ENCODE measurements at places on chromosomes 11 and 22. TPM values are rescaled to one million over a fixed set of nuclear protein-coding genes. Genes with fewer than 3 reads are reported as not detected.

Gene TRPM5
- not detected for total RNA-seq

Gene MYOD1
- total RNA-seq, result not detected

Gene TUBA8
- 0.68 TPM for total RNA-seq

Gene DEUP1
- total RNA-seq, result not detected

Gene OSM
- total RNA-seq, result 0.28 TPM

Gene PTPRJ
- total RNA-seq, result 2.0 TPM

Gene IFITM10
- 0.96 TPM for total RNA-seq

Gene OR8B12
- total RNA-seq, result not detected

Gene MPZL2
- total RNA-seq, result 457 TPM

Gene CUL5
- 23.4 TPM for total RNA-seq

Gene TIGD3
- 0.16 TPM for total RNA-seq

Gene IGSF9B
- 1.5 TPM for total RNA-seq

Gene OR8G1
- total RNA-seq, result not detected

- no peak for ATAC-seq
Observed at GRCh38 chr22:26763633-26764361, 106.4 kb downstream of the MIAT start.

DNA sequence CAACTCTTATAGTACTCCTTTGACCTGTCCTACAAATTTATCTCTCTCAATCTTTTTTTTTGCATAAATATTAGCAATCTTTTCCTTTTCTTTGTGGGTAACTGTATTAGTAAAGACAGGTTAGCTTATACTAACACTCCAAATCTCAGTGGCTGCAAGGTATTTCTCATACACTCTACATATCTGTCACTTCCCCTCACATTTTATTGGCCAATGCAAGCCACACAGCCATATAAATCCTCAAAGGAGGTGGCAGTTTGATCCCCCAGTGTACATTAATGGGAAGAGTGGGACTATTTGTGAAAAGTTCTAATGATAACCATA lies 42.6 kb upstream of the EED start:
- peak; percentile 43 for ATAC-seq

DNA sequence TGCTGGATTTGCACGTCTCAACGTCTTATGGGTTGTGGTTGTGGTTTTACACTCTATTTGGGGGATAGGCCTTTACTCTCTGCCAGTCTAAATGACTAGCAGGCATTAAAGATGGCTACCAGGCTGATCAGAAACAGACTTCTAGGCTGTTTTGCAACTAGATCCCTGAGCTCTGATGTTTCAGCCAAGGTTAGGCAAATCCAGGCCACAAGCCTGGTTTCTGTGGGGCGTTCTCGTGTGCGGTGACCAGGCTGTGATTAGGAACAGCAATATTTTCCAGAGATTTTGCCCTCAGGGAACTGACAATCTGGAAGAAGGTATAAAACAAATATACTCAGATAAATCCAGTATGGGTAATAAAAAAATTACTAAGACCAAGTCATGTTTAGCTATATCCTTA lies 502.4 kb downstream of the INSC start:
- no peak for ATAC-seq

DNA sequence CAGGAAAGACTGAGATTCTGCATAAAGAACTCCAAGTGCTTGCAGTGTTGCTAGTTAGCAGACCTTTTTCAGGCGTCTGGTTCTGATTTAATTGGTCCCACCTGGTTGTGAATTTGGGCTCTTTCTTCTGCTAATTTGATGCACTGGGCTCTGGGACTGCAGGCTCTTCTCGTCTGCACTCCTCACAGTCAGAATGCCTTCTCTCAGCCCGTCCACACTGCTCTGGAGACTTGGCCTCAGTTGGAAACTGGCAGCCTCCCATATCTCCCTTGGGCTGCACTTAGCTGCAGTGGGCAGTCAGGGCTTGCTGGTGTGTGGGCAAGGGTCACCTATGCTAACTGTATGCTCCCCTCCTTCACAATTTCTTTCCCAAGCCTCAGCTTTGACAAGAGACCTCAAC lies 1.5 kb downstream of the TRIM6 start:
- ATAC-seq, result no peak

DNA sequence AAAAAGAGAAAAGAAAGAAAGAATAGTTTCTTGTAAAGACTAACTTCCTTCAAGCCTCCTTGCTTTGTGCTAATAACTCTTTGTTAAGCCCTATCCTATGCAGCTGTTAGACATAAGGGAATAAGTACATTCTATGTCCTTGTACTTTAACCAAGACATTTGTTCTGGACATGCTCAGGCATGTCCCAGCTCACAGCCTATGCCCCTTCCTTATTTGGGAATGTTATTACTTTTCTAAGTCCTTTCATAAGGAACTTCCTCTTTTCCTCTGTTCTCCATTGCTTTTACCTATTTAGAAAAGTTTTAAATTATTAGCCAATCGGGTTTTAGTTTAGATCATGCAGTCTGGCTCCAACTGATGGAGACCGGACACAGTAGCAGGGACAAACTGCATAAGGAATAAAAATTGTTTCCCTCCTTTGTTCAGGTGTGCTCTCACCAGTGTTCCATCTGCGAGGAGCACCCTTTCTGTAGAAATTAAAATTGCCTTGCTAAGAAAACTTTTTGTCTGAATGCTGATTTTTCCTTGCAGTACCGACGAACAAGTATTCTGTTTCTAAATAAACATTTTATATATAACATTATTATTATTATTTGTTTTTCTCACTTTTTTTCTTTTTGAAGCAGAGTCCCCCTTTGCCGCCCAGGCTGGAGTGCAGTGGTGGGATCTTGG lies 21.6 kb upstream of the SPINDOC start:
- ATAC-seq, result no peak

- ATAC-seq, result no peak
Observed at GRCh38 chr22:27835446-27835845, 33.9 kb upstream of the MN1 start.

DNA sequence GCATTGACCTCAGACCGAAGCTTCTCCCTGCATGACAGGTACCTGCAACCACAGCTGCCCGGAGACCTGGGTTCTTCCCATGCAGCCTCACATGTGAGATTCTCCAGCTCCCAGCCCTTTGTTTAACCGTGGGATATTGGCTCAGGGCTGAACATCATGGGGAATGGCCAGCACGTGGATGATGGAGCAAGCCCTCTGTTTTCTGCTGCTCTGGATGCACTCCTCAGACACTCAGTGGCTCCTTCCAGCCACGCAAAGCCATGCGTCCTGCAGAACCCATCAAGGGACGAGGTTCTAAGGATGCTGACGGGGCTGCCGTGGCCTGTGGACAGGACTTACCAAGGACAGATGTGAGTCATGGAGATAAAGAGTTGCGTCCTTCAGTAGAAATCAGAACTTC lies 639.1 kb downstream of the BRD1 start:
- ATAC-seq, result no peak

- no peak for ATAC-seq
Observed at GRCh38 chr22:33984656-33985285, 64.5 kb upstream of the LARGE1 start.

- ATAC-seq, result no peak
Observed at GRCh38 chr11:45484326-45484883, 181.0 kb downstream of the CHST1 start.

- no peak for ATAC-seq
Observed at GRCh38 chr11:119594639-119595249, 134.3 kb downstream of the NECTIN1 start.

DNA sequence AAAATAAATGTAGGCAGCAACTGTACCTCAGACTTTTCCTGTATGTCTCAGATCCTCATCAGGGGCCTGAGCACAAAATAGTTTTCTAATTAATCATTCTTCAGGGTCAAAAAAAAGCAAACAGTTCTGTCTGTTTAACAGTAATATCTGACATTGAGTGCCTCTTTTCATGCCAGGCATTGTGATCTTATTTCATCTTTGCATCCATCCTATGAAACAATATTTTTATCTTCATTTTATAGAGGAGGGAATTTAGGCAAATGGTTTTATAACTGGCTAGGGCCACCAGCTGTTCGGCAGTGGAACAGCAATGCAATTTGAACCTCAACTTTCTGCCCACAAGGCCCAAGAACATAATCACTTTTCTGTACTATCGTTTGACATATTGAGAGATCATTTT lies 145.6 kb downstream of the WNT7B start:
- ATAC-seq, result no peak

GRCh38 chr11:35047179-35047578 lies 91.8 kb upstream of the CD44 start:
- ATAC-seq, result peak; percentile 10

- peak; percentile 82 for ATAC-seq
Observed at GRCh38 chr11:79100093-79100910, 340.5 kb downstream of the TENM4 start.

GRCh38 chr11:70650075-70650909 lies 252.0 kb downstream of the CTTN start:
- ATAC-seq, result peak; percentile 86

GRCh38 chr11:17802491-17802890 lies 67.9 kb downstream of the KCNC1 start:
- no peak for ATAC-seq

GRCh38 chr22:44592824-44593148 lies 94.8 kb upstream of the RTL6 start:
- ATAC-seq, result no peak

DNA sequence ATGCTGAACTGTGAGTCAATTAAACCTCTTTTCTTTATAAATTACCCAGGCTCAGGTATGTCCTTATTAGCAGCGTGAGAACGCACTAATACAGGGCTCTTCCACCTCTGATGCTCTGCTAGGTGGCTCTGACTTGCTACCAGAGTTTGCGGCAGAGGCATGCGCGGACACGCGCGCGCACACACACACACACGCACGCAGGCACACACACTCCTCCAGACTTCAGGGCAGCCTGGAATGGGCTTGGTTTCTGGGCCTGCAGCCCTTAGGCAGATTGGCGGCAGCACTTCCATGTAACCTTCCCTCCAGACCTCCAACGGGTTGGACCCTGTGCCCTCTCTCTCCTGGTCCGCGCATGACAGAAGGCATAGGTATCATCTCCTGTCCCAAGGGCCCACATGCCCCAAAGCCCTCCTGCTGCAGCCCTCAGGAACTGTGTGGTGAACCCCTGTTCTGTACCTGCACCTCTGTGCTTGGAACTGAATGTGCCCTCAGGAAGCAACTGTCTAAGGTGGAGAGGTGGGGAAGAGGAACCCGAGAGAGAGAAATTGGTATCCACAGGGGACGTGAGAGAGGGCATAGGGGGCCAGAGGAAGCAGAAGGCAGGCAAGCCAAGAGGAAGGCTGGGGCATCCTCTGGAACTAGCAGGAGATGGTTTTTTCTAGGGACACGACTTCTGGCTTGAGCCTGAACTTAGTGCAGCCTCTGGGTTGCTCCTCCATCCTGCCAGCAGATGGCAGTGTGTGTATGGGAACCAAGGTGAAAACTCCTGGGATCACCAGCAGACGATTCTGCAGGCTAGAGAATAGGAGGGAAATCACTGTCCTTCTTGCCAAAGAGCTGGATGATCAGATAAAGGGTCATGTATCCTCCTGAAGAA lies 23.4 kb upstream of the RIC3 start:
- ATAC-seq, result peak; percentile 88

DNA sequence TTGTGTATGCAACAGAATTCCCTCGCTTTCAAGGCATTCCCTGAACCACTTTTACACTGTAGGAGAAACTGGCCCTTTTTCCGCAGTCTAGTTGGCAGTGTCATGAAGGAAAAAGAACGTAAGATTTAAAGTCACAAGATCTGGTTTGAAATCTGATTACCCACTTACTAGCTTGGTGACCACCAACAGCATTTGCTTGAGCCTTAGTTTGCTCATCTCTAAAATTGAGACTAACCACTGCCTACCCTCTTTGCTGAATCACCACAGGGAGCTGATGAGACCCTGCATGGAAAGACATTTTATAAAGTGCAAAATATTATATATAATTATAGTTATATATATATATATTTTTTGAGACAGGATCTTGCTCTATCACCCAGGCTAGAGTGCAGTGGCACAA lies 39.4 kb downstream of the SYTL2 start:
- ATAC-seq, result no peak

DNA sequence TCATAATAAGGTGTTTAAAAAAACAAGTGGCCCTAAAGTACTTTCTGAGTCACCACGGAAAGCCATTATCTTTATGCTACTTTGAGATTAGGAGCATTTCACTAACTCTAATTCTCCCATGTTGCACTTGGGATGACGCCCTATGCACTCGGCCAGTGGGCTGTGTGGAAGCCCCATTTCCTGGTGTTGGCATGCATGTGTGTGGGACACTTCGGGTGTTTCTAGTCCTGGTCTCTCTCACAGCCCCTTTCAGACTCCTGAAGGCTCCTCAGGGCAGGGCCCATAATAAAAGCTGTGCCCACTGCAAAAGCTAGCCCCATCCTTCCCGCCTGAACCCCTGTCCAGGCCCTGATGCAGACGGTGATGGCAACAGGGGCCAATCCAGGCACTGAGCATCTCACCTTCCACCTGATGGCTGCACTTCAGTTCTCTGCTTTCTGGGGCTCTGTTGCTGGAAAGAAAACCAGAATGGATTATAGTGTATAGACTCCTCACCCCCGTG lies 14.9 kb upstream of the FXYD2 start:
- ATAC-seq, result no peak

GRCh38 chr11:112162761-112163546 lies 940 bp downstream of the IL18 start:
- peak; percentile 66 for ATAC-seq

DNA sequence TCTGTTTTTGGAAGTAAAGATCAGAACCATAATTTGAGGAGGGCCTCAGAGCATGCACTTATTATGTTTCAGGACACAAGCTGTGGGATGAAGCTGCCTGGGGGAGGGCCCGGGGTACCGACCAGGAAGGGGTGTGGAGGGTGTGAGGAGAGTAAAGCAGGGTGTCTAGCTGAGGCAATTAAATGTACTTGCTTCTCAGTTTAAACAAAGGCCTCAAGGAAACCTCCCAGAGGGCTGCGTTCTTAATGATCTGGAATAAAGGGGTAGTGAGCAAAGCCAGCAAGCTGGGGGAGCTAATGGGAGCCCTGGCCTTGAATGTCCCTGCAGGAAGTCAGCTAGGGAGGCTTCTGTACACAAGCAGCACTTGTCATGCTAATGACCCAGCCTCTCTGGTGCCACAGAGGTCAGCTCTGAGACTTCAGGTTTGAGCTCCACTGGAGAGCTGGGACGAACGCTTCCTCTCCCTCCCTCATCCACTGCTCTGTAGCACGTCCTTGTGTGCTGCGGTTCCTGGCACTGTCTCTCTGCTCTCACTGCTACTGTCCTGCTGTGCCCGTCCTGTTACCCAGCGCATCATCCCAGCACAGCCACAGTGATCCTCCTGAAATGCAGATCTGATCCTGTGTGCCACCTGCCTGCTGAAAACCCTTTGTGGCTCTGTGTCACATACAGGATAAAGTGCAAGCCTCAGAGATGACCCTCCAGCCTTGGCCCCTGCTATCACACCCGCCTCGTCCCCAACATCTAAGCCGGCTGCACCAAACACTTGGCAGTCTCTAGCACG lies 159.7 kb downstream of the DBX1 start:
- ATAC-seq, result no peak

DNA sequence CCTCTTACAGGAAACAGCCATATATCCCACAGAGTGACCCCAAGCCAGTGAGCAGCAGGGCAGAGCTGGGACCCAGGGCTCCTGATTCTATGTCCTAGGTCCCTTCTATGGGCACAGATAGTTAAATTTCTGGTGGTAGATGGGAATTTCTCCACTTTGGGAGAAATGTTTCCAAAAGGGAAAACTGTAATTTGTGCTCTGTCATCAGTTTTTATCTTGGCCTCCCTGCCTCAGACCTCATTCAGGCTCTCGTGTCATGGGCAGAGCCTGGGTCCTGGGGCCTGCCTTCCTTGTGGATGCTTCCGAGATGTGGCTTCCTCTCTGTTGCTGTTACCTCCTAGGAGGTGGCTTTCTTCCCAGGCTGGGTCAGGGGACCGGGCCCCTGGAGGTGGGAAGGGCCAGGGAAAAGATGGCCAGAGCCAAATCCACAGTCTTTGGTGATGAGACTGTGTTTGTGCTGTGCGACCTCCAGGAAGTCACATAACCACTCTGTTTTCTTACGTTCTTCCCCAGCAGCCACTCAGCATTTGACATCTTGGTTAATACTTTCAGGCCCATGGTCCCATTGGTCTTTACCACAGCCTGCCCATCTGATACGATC lies 8.6 kb downstream of the LRRC32 start:
- no peak for ATAC-seq
